ENCODE measurements at places on chromosomes 12 and 14.

DNA sequence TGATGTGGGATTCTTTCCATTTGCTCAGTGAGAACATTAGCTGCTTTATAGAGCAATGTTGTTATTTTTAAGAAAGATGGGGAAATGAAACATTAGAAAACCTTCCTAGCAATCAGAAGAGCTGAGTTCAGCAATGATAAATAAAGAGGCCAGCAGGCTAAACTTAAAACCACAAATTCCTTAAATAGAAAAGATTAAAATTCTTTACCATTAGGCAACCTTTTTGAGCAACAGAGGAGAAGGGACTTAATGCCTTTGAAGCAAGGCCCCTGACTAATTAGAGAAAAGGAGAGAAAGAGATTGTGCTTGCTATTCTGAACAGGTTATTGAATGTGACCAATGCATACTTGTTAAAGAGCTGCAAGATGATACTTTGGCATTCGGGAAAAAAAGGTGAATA, 160.8 kb upstream of the LMO3 start:
- no peak for DNase-seq

GRCh38 chr14:89794096-89794495, 160.4 kb downstream of the EFCAB11 start:
- DNase-seq: no peak

DNA sequence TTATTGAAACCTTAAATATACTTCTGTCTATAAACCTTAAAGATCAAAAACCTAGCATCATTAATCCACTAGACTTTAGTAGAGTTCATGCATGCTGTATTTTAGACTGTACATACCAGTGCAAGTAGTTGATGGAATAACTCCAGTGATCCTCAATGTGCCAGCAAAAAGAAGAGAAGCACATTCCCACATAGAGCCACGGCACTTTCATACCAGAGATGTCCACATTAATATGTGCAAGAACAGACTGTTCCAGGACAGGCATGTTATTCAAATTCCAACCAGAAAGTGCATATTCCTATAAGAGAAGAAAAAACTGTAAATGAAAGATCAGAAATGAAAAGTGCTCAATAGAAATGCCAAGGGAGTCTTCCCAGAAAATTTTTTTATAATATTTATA, 55.0 kb downstream of the KDM5A start:
- no peak for DNase-seq

DNA sequence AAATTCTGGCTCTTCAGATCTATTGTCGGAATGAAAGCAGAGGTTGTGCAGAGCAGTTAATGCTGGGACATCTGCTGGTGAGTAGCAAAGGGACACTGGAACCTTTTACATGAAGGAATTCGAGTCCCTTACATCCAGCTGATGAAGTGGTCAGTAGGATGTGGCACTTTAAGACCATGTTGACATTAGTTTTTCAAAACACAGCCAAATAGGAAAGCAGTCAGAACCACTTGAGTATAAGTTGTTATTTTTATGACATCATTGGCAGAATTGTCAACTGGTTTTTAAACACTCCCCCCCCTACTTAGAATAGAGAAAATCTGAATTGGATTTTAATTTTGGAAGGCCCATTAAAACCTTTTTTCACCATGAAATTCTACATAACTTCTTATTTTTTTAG, 46.8 kb upstream of the AMN start:
- DNase-seq: no peak

DNA sequence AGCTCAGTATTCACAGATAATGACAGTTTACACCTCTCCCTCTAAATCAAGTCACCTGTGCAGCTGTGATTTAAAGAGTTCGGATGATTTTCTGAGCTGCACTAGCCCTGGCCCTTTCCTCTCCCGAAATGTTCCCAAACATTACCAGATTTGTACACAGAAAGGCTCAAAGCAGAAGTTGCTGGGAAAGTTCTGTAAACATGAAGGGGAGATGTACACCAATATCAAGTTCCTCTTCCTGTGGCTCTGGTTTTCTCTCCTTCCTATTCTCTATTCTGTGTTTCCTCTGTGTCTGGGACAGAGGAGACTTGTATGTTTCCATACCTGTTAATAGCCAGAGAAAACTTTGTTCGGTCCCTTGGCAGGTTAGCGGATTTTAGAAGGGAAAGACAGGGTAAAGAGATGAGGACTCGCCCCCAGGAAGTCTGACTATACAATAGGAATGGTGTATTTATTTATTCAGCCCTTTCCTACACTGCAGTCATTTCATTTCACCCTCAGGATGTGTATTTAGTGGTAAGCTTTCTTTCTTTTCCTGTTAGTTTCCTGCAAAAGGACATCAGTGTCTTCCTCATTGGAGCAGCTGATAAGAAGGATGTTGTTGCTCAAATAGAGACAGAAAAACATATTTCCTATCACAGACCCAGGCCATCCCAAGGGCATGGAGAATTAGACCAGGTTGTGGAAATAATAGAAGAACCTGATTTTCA, 7.6 kb upstream of the NUMB start:
- no peak for DNase-seq

GRCh38 chr12:49902399-49903350, 1.0 kb downstream of the FAIM2 start:
- no peak for DNase-seq

DNA sequence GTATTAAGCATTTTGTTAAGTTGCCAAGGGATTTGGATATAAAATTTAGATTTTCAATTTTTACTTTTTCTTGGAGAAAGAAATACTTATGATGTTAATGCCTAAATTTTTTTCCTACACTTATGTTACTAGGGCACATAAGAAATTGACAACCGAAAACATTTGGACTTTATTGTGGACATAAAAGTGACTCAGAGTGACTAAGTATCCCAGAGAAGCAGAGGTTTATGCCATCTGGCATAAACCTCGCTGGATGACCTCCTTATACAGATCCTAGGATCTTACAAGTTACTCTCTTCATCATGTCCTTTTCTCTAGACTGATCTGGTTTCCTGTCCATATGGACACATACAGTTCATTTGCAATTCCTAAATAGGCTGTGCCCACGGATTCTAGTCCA, 89.8 kb downstream of the RERG start:
- no peak for DNase-seq

GRCh38 chr12:18165422-18165871, 75.5 kb upstream of the RERGL start:
- no peak for DNase-seq

- DNase-seq: peak; percentile 2
Measured at GRCh38 chr14:52918486-52918885, 32.4 kb downstream of the FERMT2 start.

GRCh38 chr12:62995097-62995496, 60.1 kb upstream of the PPM1H start:
- no peak for DNase-seq

DNA sequence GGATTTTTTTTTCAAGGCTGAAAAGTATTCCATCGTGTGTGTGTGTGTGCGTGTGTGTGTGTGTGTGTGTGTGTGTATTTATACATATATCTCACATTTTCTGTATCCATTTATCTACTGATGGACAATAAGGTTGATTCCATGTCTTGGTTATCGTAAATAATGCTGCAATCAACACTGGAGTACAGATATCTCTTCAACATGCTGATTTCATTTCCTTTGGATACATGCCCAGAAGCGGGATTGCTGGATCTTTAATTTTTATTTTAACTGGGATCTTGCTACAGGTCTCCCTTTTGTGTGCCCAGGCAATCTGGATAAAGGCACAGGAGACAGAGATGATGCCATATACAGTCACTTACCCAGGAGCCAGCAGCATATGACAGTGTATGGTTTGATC, 338.1 kb downstream of the SOX5 start:
- no peak for DNase-seq

DNA sequence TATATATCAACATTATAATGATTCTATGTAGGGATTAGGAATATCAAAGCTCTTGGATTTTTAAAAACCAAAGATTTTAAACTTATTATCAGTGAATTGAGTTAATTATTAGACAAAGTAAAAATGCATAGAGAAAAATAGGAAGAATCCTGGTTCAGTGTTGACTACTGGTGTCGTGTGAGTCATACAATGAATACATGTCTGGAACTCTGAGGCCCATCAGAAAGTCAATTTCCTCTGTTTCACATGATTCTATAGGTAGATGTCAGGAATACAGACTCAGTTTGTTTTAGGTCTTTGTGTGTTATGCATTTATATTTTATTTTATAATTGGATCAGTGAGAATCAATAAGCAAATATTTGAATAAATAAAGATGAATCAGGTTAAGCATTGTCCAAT, 84.5 kb upstream of the RTL1 start:
- no peak for DNase-seq

DNA sequence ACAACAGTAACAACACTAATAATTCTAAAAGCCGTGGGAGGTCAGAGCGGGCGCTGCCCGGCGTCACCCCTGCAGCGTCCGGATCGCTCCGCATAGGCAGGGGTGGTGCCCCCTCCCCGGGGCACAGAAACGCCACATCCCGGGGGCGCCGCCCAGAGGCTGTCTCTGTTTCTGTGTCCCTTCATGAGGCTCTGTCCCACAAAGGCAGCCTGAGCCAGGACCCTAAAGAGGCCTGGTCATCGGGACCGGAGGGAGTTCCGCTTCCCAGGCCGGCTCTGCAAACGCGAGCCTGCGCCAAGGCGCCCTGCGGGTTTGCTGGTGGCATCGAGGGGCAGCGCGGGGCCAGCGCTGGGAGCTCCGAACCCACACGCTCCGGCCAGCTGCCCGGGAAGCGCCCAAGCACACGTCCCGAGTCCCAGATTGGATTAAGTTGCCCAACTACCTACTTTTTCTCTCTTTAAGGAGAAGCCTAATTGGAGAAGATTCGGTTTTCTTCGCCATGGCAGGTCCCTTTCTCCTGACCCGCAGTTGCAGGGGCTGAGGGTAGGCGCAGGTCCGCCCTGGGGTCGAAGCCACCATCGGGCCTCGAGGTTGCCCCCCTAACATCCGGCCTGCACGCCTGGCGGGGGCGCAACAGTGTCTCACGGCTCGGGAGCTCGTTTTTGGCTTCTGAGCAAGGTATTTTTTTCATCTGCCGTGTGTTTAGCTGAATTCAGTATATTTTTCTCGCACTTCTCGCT, 421.7 kb downstream of the VRK1 start:
- peak; percentile 12 for DNase-seq

- no peak for DNase-seq
Measured at GRCh38 chr12:6330192-6330591, 11.7 kb downstream of the TNFRSF1A start.

GRCh38 chr12:124646385-124647230, 79.2 kb upstream of the NCOR2 start:
- no peak for DNase-seq

GRCh38 chr12:16118586-16118985, 158.9 kb downstream of the SLC15A5 start:
- DNase-seq: no peak

DNA sequence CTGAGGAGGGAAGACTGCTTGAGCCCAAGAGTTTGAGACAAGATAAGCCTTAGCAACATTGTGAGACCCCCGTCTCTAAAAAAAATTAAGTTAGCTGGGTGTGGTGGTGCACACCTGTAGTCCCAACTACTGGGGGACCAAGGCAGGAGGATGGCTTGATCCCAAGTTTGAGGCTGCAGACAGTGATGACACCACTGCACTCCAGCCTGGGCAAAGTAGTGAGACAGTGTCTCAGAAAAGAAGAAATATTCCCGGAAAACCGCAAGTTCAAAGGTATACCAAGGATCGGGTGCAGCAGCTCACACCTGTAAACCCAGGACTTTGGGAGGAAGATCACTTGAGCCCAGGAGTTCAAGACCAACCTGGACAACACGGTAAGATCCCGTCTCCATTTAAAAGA, 5.8 kb downstream of the PTGES3 start:
- DNase-seq: no peak

GRCh38 chr12:112236386-112236785, 111.0 kb downstream of the TRAFD1 start:
- no peak for DNase-seq

GRCh38 chr12:52535574-52535973, 15.4 kb upstream of the KRT5 start:
- no peak for DNase-seq

DNA sequence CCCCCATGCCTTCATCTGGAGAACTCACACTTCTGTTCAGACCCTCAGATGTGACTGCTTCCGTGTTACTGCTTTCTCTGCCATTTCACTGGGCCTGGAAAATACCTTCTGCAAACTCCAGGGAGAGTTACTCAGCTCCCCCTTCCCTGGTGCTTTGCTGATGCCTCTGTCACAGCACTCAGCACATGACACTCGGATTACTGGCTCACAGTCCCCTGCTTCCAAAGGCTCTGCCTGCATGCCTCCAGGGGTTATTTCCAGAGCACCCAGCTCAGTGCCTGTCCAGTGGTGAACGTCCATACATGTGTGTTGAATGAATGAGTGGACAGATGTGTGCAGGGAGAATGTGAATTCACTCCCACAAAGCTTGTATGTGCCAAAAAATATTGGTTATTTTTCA, 237.2 kb upstream of the FKBP4 start:
- no peak for DNase-seq

GRCh38 chr12:110844551-110845338, 2.0 kb upstream of the CCDC63 start:
- DNase-seq: no peak

DNA sequence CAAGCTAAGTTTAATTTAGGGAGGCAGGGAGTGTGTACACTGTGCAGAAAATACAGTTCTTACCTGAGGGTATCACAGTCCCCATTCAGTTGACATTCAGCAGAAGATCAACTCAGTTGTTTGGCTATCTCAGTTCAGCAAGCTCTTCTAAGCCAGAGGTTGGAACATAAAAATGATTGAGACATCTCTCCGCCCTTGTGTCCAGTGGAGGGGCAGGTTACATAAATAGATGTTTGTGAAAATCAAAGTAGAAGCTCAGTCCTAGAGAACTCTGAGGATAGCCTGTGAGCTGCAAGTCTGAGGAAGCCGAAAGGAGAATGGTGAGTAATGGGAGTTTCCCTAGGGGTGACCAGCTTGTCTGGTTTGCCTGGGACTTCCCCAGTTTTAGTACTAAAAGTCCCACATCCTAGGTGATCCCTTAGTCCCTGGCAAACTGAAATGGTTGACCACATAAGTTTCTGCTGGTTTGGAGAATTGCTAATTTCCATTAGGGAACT, 251.4 kb upstream of the ATP2B1 start:
- no peak for DNase-seq

- DNase-seq: no peak
Measured at GRCh38 chr12:19964549-19964948, 403.8 kb upstream of the PDE3A start.

DNA sequence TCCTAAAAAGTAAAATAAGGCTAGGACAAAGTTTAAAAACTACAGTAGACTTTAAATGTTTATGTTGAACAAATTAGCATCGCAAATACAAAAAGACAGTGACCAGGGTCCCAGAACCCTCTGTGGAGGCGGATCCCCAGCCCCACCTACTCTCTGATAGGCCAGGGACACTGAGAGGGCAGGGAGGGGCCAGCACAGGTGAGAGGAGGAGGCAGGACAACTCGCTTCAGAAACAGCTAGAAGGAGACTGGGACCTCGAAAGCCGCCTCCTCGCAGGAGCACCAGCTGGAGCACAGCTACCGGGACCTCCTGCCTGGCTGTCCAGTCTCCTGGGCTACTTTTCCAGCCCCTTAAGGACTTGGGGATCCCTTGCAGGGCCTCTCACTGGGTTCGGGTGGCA, 992 bp downstream of the DNAH10 start:
- DNase-seq: no peak

Measured in stimulated activated CD4-positive, alpha-beta T cell treated with anti-CD3 and anti-CD28 coated beads, TNF-alpha, amount 100 ng/mL, for 1 hour (primary cell).